ENCODE measurements at places on chromosomes 3 and 15.

- DNase-seq, result no peak
Measured at GRCh38 chr15:90231028-90232017, 2.4 kb downstream of the CIB1 start.

GRCh38 chr15:101237251-101237650 is 14.6 kb downstream of the CHSY1 start:
- no peak for DNase-seq

DNA sequence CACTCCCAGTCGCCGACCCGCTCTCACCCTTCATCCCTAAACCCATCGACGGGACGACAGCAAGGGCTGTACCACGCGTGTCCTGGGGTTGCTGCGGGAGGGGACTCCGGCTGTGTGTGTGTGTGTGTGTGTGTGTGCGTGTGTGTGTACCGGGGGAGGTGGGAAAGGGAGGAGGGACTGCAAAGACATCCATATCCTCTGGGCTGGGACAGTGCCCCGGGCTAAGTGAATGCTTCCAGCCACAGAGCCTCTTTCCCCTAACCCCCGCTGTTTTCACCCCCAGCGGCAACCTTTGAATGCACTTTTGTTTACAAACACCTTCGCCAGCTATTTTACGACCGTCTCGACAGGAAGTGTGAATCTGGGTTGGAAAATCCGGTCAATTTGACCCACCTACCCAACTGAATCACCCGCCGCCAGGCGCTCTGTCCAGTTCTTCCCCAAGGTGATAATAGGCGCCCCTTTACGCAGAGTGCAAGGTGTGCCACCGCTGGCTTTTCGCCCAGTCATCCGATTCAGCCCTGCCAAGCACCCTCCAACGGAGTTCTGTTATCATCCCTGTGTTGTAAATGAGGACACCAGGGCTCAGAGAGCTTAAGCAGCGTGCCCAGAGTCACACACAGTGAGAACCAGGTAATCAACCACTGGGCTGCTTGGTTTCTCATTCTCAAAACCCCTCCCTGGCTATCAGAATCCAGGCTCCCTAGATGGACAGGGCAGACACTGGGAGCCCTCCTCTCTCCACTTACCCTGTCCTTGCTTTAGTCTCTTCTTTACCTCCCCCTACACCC is 739 bp upstream of the AMOTL2 start:
- DNase-seq, result no peak

- DNase-seq, result no peak
Measured at GRCh38 chr3:71250026-71250425, 333.5 kb downstream of the FOXP1 start.

DNA sequence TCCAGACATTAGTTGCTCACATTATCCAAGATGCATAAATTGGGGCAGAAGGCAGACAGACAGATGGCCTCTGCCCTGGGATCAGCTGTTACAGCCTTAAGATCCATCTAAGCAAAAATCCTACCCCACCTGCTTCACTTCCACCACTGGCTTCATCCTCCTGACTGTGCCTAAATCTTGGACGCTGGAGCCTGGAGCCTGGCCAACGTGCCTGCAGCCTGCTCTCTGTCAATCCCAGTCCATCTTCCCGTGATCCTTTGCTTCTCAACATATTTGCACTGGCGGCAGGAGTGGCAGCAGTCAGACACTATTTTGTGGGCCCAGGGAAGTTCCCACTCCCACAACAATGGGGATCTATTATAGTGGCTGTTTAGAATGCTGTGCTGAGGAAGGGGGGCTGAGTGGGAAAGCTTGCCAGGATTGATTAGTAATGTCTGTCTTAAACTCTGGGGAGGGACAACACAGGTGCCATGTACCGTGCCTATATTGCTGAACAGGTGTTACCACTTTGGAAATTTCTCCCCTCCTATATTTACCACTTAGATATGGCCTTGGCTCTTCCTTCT is 121.2 kb downstream of the MEGF11 start:
- DNase-seq, result no peak

DNA sequence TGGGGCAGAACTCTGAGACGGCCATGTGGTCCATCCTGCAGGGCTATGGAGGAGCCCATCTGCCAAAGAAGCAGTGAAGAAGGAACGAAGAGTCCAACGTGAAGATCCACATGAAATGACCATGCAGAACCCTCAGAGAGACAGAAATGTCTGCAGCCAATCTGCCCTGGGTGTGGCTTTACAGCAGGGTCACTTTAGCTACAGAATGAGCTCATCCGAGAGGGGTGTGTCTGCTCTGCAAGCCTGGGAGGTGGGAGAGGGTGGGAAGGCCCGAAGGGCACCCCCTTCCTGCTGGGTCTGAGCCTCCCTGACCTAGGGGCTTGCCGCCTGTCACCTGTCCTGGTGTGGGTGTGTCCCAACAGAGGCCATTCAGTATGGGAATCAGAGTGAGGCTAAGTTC is 176.3 kb downstream of the ATP10A start:
- DNase-seq, result no peak

Measured in NCI-H2227 treated with DMSO at 0.1 percent for 48 hours (cell line).